HFFc6 (cell line): ENCODE measurements at places on chromosomes 7 and 10. TPM values are rescaled to one million over a fixed set of nuclear protein-coding genes. Genes with fewer than 3 reads are reported as not detected.
A peak's percentile ranks its signal among the peaks of the same experiment; 100 is the strongest.

DNA sequence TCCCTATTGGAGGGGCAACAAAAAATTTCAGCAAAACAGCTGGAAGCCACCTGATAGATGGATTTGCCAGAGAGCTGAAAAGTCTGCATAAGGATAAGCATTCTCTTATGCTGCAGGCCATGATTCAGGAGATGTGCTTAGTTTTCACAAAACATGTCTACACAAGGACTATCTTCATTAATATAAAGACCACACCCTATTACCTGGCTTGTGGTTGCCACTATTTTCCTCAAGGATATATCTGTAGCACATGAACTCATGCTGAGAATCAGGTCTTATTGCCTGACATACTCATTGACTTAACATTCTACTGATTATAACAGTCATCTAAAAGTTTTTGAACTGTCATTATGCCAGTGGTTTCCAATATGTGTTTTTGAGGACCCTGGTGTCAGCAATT, 7.1 kb upstream of the COL17A1 start:
- DNase-seq, result no peak

- DNase-seq, result no peak
These were observed 169.9 kb upstream of the ADO start for GRCh38 chr10:62634576-62634975.

GRCh38 chr10:131738396-131738735, 162.4 kb upstream of the PPP2R2D start:
- no peak for DNase-seq

DNA sequence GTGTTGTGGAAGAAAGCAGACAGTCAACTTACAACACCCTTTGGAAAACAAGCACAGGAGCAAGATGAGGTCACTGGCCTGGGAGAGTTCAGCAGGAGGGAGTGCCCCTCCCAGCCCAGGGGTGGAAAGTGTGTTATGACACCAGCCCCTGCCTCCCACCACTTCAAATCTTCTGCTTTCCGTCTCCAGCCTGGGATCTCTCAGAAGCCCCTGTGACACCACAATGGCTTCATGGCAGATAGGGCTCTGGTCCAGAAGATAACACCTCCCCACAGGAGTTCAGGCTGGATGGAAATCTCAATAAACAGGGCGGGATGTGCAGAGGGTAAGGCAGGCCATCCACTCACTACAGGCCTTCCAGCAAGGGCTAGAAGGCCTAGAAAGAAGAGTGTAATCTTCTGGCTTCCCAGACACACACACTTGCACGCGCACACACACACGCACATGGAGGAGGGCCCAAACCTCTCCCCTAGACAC, 48.7 kb upstream of the ZMIZ1 start:
- no peak for DNase-seq

- DNase-seq, result no peak
These were observed 6.1 kb downstream of the GIMAP1 start for GRCh38 chr7:150722431-150722931.

- no peak for DNase-seq
These were observed 20.7 kb upstream of the ABLIM1 start for GRCh38 chr10:114678820-114679219.

- DNase-seq, result no peak
These were observed 107.2 kb downstream of the MICALL2 start for GRCh38 chr7:1351881-1352625.

DNA sequence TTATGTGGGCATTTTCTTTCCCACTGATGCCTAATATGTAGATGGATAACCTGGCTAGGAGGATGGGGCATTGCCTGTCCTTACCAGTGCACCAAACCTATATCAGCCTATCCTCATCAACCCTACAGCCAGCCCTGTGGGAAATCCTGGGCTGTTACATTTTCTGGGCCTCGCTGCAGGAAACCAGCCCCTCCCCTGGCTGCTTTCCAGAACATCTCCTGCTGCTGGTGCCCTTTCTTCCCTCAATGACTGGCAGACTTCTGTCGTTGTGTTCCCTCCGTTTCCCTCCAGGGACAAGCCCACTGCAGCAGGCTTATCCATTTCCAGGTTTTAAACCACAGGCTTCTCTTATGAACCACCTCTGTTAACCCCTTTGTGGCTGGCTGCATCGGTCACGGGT, 486.1 kb upstream of the COBL start:
- DNase-seq, result no peak

- DNase-seq, result no peak
These were observed 33.4 kb downstream of the MACROH2A2 start for GRCh38 chr10:70085975-70086613.

DNA sequence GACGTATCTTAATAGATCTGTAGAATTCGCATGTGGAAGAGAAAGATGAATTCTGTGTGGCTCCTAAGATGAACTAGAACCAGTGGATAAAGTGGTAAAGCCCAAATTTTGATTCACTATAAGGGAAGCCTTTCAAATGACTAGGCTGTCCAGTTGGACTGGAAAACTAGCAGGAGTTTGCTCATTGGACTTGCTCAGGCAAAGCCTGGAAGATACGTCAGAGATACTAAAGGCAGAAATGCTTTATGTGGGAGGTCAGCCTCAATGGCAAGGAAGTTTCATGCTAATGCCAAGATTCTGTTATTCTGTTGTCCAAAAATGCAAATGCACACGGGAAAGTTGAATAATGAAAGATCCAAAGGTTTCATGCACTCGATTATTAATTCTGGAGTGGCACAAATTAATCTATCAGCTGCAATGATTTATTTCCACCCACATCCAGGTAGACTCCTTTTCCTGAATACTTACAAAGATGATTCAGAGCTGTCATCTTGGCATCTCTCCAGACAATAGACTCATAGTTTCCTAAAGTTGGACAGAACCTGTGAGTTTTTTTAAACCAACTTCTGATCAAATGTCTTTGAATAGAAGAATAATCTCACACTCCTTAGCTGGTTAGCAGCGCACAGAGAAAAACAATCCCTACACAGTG, 20.5 kb upstream of the PPP1R3C start:
- peak; percentile 83 for DNase-seq

DNA sequence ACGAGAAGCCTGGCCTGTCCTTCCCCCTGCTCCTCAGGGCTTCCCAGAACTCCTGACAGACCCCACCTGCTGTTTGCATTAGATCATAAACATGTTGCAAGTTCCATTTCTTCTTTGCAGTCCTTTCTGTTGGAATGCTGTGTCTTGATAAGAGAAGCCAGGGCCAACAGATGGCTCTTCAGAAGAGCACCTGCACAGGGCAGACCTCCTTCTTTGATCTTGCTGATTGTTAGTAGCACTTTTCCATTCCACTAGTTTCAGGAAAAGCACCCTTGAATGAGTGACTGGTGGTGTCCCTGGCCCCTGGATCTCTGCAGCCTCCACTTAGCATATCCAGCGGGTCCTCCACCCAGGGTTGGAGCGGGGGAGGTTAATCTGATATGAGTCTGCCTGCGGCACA, 243.2 kb downstream of the GFRA1 start:
- no peak for DNase-seq

DNA sequence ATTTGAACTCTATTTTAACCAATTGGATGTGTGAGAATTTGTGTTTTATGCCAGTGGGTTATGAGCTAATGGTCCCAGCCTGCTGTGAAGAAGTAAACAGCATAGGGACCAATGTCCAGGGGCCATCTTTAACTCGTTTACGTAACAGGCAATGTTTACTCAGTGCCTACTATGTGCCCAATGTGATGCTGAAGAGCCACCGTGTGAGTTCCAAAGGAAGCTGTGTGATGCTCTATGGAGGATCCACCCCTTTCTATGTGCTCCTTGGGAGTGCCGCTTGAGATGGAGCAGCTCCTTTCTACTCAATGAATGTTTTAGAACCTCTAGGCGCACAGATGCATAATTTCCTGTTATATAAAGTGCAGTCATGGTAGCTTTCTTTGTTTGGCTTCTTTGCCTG, 21.3 kb downstream of the DYNC1I1 start:
- no peak for DNase-seq

DNA sequence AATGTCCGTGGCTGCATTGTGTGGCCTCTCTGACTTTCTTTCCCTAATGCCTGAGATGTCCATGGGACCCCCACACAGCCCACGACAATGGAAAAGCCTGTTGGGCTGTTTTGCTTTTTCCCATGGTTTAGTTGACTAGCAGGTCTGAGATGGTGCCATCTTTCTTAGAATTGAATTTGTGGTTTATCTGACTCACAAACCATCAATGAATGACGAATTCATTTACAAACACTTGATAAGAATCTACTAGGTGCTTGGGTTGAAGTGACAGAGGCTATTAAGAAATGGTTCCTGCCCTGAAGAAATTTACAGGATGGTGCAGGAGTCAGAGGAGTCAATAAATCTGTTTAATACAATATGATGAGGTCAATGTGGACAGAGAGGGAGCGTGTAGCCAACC, 75.4 kb downstream of the OTUD1 start:
- peak; percentile 4 for DNase-seq

DNA sequence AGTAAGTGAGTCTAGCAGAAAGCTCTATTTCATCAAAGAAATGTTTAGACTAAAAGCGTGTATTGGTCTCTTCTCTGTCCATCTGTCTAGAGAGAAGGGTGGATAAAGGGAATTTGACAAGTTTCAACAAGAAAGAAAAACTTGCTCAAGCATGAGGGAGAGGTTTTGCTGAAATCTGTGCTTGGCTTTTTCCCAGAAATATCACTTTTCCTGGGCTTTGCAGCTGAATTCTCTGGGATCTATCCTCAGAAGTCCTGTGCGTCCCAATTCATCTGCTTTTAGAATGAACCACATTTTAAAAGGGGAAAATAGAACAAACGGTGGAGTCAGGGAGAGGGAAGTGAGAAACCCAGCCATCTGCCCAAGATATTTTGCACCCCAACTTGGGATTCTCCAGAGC, 59.6 kb upstream of the CELF2 start:
- DNase-seq, result no peak

GRCh38 chr7:120156476-120156875, 116.5 kb upstream of the KCND2 start:
- no peak for DNase-seq

GRCh38 chr7:74097937-74098614, 14.5 kb downstream of the LIMK1 start:
- DNase-seq, result peak; percentile 98

- DNase-seq, result no peak
These were observed 9.7 kb upstream of the VSIR start for GRCh38 chr10:71782917-71783490.

- DNase-seq, result no peak
These were observed 148.8 kb upstream of the ODAD2 start for GRCh38 chr10:28147706-28148105.

GRCh38 chr7:46486256-46487206, 565.5 kb upstream of the IGFBP3 start:
- peak; percentile 87 for DNase-seq

GRCh38 chr10:99233689-99234037, 2.0 kb downstream of the HPSE2 start:
- DNase-seq, result no peak

DNA sequence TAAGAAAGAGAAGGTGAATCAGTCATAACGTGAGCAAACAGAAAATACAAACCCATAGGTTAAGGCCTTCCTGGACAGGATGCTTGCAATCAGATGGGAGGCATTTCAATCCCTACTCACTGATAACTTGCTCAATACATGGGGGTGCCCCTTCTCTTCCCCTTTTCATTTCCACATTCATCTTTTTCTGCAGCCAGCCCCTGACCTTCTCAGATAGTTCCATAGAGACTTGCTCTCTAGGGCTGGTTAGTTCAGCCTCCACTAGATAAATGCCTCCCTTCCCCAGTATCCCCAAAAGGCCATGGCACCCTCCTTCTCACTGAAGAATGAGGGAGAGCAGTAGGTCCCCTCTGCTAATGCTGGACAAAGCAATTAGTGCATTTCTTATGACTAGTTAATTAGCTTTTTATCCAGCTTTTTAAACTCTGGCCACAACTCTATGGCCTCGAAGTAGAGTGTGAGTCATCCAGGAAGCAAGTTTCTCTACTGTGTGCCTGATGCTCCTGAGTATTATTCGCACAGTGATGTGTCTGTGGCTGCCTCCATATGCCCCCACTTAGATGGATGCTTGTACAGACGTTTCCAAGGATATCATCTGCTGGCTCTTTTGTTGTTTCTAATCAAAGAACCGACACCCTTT, 12.7 kb downstream of the CHN2 start:
- no peak for DNase-seq

Gene SUGCT
- total RNA-seq, result 13.1 to 18.3 TPM (median 15.6 TPM) in 3 replicates

Gene ABI1
- 45.4 to 51.5 TPM (median 51.2 TPM) in 3 replicates for total RNA-seq

Gene KNDC1
- 0.51 to 0.72 TPM in 2 of 3 replicates, not detected in the other for total RNA-seq

Gene SPOCK2
- total RNA-seq, result not detected in 3 replicates

Gene TEX47
- not detected in 3 replicates for total RNA-seq

Gene FAM237B
- total RNA-seq, result not detected in 3 replicates

Gene ADAM12
- total RNA-seq, result 6.3 to 12.0 TPM (median 8.6 TPM) in 3 replicates

Gene MINPP1
- 34.8 to 37.9 TPM (median 37.0 TPM) in 3 replicates for total RNA-seq

Gene ARHGEF35
- not detected in 3 replicates for total RNA-seq
